Colonic mucosa (tissue), 4 donors: ENCODE measurements at places on chromosomes 6 and 20.

DNA sequence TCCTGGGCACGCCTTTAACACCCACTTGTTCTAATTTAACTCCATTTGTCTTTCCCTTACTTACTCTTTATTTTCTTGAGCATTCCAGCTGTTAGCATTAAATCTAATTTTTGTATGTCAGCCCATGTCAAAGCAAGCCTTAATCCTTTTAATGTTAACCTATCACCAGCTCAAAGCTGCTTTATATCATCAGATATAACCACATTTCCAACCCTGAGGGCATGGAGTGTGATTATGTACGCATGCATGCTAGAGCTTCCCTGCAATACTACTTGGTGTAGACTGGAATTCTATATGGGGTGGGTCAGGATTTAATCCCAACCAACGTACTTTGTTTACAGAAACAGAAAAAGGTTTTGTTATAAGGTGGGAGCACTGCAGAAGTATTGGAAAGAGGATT is 139.4 kb upstream of the HMGN3 start:
- no peaks in the 10 kb centered on the region for H3K36me3 ChIP-seq
- no peak overlapping the region for H3K27ac ChIP-seq
- no peaks in the 10 kb centered on the region for H3K27me3 ChIP-seq
- DNase-seq: no peak
- H3K4me3 ChIP-seq: no peak overlapping the region

DNA sequence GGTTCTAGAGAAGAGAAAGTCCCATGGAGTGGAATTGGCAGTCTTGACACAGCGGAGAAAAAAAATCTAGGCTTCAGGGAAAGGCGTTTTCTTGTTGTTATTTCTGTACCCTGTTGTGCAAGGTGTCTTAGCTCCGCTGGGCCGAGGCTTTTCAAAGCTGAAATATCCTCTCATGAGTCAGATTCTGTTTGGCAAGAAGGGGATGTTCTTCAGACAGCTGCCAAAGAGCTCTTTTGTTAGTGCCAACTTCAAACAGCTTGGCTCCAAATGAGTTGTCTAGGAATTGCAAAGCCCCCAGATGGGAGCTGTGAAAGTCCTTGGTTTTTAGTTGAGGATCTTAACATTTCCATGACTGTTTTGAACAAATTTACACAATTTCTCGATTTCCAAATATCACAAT is 45.6 kb downstream of the LRRN4 start:
- no peaks in the 10 kb centered on the region for H3K4me1 ChIP-seq
- H3K27ac ChIP-seq: no peak overlapping the region
- H3K36me3 ChIP-seq: peaks cover 5% of the 10 kb centered on the region
- DNase-seq: peak; percentile 29

GRCh38 chr6:53320964-53321363 is 27.8 kb downstream of the ELOVL5 start:
- no peaks in the 10 kb centered on the region for H3K27me3 ChIP-seq
- H3K4me1 ChIP-seq: no peaks in the 10 kb centered on the region
- H3K4me3 ChIP-seq: no peak overlapping the region
- no peak overlapping the region for H3K27ac ChIP-seq

GRCh38 chr6:16496991-16497801 is 258.8 kb downstream of the GMPR start:
- no peak overlapping the region for H3K27ac ChIP-seq
- no peaks in the 10 kb centered on the region for H3K4me1 ChIP-seq
- H3K4me3 ChIP-seq: no peak overlapping the region
- no peaks in the 10 kb centered on the region for H3K27me3 ChIP-seq
